ENCODE measurements at places on chromosomes 1 and 21. TPM values are rescaled to one million over a fixed set of nuclear protein-coding genes. Genes with fewer than 3 reads are reported as not detected.
A peak's percentile ranks its signal among the peaks of the same experiment; 100 is the strongest.

The GPR3 gene
- total RNA-seq: 2.4 TPM

The OR2L13 gene
- total RNA-seq: not detected

GRCh38 chr1:155529109-155529508, 33.5 kb downstream of the ASH1L start:
- DNase-seq: no peak

DNA sequence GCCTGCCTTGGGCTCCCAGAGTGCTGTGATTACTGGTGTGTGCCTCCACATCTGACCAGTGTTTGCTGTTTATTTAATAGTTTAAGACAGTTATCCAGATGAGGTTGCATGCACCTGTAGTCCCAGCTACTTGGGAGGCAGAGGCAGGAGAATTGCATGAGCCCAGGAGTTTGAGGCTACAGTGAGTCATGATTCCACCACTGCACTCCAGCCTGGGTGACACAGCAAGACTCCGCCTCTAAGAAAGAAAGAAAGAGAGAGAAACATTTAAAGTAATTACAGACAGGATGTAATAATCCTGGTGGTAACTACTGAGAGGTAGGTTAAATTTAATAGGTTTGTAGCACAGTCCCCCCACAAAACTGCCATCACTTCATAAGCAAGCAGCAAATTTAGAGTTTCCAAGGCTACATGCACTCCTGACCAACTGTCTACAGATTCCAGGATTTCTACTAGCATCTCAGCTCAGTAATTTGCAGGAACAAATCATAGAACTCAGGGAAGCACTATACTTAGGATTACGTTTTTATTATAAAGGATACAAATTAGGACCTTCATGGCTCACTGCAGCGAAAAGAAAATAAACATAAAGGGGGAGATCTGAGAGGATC, 89.6 kb downstream of the PKN2 start:
- DNase-seq: peak; percentile 83

DNA sequence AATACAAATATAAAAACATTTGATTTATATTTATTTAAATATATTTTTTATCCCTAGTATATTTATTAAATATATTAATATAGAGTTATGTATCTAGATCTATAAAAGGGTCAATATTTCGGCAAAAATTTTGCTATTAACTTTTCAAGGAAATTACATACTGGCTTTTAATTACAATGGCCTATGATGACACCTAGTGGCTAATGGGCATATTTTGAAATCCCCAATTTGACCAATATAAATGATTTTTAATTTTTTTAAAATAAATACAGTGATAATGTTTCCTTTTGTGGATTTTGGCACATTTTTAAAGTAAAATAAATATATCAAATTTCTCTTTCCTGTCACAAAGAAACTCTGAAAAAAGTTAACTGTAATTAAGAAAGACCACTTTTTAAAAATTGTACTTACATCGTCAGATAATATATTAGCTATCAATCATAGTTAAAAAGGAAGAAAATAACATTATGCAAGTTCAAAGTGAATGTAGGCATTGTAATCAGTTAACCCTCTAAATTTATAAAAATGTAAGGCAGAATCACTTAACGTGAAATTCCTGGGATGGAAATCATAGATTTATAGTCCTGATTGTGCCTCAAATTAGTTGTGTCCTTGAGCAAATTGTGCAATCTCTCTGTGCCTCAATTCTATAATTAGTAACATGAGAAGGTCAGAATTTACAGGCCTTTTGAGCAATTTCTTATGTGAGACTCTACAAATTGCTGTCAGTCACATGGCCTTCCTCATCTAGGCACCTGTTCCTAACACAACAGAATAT, 25.6 kb upstream of the RGS13 start:
- DNase-seq: no peak

The MAP3K7CL gene
- total RNA-seq: 14.5 TPM

DNA sequence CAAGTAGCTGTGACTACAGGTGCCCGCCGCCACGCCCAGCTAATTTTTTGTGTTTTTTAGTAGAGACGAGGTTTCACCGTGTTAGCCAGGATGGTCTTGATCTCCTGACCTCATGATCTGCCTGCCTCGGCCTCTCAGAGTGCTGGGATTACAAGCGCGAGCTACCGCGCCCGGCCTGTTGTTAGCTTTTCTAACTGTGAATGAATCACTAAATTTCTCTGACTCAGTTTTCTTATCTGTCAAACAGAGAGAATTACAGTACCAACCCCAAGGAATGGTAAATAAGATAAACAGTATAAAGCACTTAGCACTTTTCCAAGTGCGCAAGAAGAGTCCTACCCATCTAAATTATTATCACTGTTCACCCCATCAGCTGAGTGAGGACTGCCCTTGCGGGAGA, 193.6 kb downstream of the VAV3 start:
- no peak for DNase-seq

DNA sequence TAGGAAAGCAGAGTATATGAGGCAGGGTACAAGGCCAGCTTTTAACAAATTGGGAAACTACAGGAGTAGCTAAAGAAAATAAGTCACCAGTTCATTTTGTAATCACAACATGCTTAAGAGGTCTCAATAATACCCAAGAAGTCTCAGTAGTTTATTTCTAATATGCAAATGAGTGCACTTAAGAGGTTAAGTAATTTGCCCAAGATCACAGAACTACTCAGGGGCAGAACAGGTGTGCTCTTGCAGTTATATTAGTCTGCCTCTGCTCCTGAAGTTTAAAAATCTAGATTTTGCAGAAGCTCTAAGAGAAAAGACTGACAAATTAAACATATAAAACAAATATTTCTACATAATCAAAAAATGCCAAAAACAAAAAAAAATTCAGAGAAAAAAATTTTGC, 6.9 kb downstream of the EPS15 start:
- no peak for DNase-seq

DNA sequence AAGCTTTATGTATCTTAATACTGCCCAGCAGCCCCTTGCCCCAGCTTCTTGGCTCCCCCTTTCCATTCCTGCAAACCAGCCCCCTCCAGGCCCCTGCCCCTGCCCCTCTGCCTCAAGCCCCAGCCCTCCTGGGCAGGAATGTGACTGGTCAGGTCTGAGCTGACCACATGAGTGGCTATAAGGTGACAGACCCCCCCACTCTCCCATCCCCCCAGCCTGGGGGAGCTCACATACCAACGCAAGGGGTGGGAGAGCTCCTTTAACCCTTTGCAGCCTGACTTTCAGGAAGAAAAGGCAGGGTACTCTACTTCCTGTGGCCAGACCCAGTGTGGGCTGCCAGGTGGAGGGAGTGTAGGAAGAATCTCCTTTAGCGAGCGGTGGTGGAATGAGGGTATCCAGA, 33.2 kb downstream of the AHDC1 start:
- no peak for DNase-seq

GRCh38 chr1:22953740-22954141, 18.9 kb downstream of the LACTBL1 start:
- no peak for DNase-seq

The TMEM81 gene
- total RNA-seq: 2.0 TPM

DNA sequence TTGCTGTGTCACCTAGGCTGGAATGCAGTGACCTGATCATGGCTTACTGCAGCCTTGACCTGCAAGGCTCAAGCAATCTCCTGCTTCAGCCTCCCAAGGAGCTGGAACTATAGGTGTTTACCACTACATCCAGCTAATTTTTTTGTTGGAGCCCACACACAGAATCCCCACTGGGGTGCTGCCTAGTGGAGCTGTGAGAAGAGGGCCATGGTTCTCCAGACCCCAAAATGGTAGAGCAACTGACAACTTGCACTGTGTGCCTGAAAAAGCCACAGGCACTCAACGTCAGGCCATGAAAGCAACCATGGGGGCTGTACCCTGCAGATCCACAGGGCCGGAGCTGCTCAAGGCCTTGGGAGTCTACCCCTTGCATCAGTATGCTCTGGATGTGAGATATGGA, 39.1 kb upstream of the PTPRC start:
- DNase-seq: no peak

The NBPF4 gene
- total RNA-seq: not detected

DNA sequence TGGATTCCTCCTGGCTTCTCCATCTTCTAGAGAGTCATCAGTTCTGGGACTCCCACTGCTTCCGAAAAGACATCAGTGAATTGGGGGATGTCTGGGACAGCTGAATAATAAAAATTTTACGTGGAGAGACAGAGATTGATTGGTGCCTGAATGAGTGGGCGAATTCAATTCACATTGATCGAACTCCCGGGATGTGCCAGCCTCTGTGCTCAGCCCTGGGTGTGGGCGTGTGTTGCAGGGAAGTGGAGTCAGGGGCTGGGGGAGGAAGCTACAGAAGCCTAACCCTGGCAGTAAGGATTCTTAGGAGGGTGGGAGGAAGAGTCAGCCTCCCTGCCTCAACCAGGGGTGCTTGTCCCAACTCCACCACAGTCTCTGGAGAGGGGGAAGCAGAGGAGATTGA, 18.0 kb upstream of the STUM start:
- no peak for DNase-seq

The ANGPTL7 gene
- not detected for total RNA-seq

GRCh38 chr21:27545754-27546349, 579.0 kb upstream of the ADAMTS5 start:
- DNase-seq: no peak

GRCh38 chr1:184000321-184000720, 37.2 kb downstream of the COLGALT2 start:
- DNase-seq: no peak

The RYR2 gene
- total RNA-seq: not detected
